NCI-H2029 treated with DMSO at 0.1 percent for 48 hours (cell line): ENCODE measurements at places on chromosomes 5 and 9.

- DNase-seq: peak; percentile 60
These were observed 74.7 kb downstream of the FGF1 start for GRCh38 chr5:142611154-142611553.

- no peak for DNase-seq
These were observed 199.3 kb downstream of the SEC61B start for GRCh38 chr9:99421369-99421768.

GRCh38 chr5:23930985-23931384 lies 423.6 kb downstream of the PRDM9 start:
- DNase-seq: no peak

GRCh38 chr9:76926324-76926741 lies 20.4 kb upstream of the PRUNE2 start:
- DNase-seq: no peak

DNA sequence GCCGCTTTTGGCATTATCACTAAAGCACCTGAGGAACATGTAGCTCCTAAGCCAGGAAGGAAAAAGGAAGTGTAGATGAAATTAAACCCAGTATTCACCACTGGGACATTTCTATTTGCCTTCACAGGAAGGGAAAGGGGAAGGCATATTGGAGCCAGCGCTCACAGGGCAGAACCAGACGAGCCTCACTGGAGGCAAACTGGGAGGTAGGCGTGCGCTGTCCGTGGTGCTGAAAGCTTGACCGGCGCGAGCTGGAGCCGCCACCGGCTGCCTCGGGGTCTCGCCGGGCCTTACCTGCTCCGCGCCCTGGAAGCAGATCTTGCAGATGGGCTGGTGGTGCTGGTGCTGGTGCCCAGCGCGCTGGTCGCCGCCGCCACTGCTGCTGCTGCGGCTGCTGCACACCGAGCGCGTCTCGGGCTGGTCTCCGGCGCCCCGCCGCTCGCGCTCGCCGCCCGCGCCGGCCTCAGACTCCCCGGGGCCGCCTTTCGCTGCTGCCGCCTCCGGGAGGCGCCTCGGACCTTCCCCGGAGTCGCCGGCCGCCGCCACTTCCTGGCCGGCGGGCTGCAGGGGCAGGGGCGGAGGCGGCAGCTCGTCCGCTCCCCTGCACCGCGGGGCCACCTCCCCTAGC lies 732 bp downstream of the MARCHF11 start:
- DNase-seq: peak; percentile 20

GRCh38 chr5:57447658-57448057 lies 35.0 kb downstream of the ACTBL2 start:
- no peak for DNase-seq

- DNase-seq: peak; percentile 51
These were observed 99.2 kb upstream of the IQGAP2 start for GRCh38 chr5:76303921-76304320.

DNA sequence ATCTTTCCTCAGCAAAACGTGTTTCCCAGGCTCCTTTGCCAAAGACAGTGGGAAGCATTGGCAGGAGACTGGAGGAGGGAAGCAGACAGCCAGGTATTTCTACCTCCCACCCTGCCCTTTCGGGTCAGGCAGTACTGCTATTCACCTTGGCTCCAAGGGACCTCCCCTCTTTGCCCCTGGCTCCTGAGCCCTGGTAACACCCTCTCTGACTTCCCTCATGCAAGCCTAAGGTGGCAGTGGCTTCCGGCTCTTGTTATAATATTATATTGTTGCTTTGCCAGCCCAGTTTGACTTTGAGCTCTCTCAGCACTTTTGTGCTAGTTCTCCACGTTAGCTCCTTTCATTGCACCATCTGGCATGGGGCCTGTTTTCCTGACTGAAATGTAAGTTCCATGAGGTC lies 81.6 kb upstream of the IFNK start:
- no peak for DNase-seq

DNA sequence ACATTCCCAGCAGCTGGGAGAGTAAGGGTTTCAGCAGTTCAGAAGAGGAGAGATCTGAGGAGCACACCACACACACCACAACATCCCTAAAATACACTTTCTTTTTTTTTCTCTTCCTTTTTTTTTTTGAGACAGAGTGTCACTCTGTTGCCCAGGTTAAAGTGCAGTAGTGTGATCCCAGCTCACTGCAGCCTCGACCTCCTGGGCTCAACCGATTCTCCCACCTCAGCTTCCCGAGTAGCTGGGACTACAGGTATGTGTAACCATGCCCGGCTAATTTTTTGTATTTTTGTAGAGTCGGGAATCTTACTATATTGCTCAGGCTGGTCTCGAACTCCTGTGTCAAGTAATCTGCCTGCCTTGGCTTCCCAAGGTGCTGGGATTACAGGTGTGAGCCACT lies 9.7 kb upstream of the UBAP1 start:
- no peak for DNase-seq

DNA sequence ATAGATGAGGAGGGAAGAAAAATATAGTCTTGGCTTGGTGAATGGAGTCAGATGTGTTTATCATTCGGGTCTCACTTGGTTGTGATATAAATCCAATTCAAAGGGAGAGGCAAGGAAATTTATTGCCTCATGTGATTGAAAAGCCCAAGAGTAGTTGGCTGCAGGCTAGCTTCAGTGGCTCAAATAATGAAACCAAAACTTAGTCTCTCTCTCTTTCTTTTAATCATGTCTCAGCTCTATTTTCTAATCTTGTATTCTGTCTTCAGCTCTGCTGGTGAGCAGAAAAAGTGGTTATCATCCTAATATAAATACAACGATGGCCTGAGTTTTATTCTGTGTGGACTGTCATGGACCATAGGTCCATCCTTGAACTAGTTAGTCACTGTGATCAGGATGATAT lies 234.2 kb upstream of the PPP1R2B start:
- DNase-seq: no peak

DNA sequence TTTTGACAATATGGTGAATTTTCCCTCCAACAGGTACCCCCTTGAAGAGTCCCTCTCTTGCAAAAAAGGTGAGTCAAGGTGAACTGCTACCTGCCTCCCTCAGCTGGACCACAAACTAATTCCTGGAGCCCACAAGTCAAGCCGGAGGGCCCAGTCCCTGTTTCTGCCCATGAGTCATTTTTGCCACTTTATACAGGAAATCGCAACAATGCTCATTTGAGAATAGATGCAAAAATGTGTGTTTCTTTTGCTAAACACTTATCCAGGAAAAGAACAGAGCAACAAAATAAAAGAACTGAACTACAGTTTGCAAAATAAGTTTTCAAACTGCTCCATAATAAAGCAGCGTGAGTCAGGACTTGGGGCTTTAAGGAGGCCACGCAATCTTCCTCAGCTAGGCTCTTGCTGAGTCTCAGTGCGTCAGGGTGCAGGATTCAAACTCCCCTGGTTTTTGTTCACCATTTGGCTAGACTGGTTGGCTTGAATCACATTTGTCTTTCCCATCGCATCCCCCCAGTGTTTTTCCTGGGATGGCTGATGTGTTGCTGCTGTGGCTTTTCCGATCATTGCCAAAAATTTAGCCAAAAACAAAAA lies 102.7 kb downstream of the GOLPH3 start:
- DNase-seq: no peak

DNA sequence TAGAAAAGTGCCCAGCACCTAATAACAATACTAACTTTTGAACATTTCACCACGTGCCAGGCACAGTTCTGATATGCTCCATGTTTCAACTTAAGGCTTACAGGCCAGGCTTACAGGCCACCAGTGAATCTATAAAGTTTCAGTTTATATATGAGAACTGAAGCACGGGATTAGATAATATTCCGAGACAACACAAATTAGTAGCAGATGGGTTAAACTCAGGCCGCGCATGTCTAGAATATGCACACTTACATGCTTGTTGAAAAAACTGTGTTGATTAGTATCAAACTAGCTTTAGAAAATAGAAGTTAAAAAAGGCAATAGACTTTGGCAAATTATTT lies 587.9 kb downstream of the MTRR start:
- no peak for DNase-seq

- no peak for DNase-seq
These were observed 6.4 kb downstream of the PRLR start for GRCh38 chr5:35223787-35224395.

- DNase-seq: no peak
These were observed 65.3 kb downstream of the CDO1 start for GRCh38 chr5:115751176-115751575.

DNA sequence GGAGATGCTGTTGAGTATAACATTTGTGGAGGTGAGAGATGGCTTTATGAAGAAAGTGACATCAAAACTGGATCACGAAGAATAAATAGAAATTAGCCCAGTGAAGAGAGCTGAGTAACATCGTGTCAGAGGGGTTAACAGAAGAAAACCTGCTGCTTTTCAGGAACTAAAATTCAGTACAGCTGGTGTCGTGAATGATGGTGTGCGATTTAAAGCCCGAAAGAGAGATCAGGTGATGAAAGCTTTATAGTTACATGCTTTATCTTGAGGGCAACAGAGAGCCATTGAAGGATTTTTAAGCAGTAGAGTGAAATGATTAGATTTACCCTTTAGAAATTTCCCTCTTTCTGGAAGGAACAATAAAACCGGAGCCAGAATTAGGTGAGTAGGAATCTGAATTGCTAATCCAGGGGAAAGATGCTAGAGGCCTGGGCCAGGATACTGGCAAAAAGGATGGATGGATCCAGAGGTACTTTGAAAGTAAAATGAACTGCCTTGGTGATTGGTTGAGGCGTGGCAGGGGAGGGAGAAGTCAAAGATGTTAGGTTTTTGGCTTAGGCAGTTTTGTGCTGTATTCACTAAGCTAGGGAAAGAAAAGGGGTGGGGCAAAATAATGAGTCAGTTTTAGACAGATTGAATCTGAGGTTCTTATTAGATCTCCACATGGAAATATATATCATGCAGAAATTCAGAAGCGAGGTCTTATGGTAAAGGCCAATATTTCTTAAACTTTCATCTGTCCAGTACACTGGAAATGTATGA lies 3.4 kb downstream of the LRRC70 start:
- DNase-seq: no peak

DNA sequence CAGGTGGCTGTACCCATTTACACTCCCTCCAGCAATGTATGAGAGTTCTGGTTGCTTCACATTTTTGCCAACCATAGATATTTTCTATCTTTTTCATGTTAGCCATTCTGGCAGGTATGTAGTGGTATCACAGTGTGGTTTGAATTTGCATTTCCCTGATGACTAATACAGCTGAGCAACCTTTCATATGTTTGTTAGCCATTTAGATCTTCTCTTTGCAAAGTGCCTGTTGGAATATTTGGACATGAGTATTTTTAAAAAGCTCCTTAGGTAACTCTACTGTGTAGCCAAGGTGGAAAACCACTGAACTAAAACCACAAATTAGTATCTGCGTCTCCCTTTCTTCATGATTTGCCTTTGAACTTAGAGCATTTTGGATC lies 31.9 kb downstream of the IRF1 start:
- DNase-seq: no peak

DNA sequence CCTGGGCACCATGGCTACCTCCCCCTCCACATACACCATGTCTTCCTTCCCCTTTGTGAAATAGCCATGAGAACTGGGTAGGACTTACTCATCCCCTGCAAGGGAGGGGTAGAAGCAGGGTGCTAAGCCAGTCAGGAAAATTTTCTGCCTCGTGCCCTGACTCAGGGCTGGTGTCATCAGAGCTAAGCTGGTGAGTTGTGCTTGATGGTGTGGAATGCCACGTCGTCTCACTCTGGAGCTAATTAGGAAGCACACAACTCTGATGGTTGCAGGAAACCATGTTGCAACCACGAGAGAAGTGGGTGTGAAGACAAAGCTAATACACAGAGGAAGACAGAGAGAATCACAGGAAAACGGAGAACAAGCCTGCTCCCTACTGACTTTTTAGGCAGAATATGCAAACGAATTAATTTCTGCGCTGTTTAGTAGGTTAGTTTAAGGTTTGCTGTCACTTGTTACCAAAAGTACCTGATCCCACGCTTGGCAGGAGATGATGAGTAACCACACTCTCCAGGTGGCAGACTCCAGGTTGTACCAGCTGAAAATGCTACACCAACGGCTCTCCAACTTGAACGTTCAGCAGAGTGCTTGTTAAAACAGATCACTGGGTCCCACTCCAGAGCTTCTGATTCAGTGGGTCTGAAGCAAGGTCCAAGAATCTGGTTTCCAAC lies 54.5 kb downstream of the STK10 start:
- no peak for DNase-seq

DNA sequence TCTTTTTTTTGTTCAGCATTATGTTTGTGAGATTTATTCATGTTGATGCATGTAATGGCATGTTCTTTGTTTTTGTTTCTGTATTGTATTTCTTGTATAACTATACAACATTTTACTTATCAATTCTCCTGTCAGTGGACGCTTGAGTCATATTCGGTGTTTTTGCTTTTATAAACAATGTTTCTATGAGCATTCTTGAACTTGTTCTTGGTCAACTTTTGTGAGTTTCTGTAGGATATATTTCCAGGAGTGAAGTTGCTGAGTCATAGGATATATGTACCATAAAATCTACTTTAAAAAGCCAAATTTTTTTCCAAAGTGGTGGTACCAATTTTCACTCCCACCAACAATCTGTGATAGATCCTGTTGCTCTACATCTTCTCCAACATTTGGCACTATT lies 104.8 kb downstream of the VCAN start:
- no peak for DNase-seq

DNA sequence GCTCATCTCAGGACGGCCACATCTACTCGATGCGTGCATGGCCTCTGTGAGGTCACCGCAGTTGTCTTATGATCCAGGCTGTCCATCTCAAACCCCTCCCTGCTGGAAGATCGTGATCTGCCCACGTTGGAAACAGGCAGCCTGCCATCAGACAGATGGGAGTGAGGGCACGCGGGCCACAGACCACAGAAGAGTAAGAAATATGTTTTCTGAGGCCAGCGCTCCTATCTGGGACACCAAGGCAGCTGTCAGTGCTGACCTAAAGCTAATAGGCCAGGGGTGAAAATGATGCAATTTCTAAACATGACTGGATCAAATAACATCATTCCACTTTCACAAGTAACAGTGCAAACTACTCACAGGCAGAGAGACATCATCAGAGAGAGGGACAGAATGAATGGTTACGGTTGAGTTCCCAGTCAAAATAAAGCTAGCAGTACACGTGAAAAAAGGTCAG lies 57.1 kb upstream of the CER1 start:
- no peak for DNase-seq

- DNase-seq: no peak
These were observed 403.9 kb downstream of the ADGRV1 start for GRCh38 chr5:90962481-90962880.

DNA sequence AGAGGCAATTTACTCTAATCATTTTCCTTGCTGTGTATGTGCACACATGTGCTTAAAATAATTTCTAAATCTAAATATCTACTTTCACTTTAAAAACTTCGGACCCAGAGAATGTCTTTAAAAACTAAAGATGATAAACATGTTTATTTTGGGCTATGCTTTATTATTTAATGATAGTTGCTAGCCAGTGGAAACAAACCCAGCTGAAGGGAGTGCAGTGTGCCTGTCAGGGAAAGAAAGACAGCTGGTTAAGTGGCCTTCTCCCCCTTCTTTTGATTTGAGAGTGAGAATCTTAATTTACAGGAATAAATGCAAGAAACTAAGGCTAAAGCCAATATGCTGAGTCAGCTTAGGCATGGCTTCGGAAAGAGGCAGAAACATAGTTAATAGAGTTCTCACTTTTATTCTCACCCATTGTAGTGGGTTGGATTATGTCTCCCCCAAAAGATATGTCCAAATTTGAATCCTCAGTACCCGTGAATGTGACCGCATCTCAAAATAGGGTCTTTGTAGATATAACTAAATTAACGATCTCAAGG lies 111.4 kb downstream of the DCP2 start:
- DNase-seq: no peak
